ENCODE measurements at places on chromosomes 12 and 14.

- DNase-seq, result no peak
Observed at GRCh38 chr12:114405519-114406271, at the start of gene TBX5. Gene TBX5 (minus strand): TSS chr12:114406144. CDS start chr12:114403898, 2,246 bp downstream.

DNA sequence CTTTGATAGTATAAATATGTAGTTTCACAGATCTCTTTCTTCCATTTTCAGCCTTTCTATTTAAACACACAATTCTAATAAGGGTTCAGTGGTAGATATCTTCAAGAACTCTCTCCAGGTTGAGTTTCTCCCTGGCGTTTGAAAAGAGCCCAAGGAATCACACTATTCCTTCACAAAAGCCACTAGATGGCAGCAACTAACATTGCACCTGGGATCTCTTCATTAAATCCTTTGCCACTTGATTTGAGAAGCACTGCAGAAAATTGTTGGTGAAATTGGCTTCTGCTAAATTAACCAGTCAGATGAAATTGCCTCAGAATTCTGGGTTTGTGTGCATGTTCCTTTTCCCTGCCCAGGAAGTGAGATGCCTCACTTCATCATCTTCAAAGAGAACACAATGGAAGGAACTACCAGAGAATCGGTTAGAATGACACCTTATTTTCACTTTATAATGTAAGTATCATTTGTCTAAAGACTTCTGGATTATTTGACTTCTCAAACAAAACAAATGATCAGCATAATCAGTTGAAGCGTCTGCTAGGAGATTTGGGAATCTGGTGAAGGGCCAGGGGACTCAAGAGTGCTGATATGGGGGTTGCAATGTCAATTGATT lies 6.8 kb downstream of the CCDC198 start:
- no peak for DNase-seq

DNA sequence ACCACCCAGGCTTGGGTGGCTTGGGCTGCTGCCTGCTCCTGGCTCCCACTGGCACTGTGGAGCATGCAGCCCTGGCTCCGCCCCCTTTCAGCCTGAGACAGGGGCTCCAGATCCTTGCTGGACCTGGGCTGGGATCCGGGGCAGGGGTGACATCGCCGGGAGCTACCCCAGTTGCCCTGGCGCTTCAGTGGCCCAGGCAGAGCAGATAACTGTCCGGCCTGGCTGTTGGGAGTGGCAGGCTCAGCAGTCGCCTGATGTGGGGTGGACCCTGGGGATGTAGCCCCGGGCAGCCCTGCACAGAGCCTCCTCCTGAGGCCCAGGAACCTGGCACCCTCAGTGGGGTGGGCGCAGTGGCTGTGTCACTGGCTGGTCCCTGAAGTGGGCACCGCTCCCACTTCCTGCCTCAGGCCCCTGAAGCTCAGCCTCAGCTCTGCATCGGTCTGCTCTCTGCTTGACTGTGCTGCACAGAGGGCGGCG lies 57.9 kb downstream of the FUT8 start:
- DNase-seq, result no peak

DNA sequence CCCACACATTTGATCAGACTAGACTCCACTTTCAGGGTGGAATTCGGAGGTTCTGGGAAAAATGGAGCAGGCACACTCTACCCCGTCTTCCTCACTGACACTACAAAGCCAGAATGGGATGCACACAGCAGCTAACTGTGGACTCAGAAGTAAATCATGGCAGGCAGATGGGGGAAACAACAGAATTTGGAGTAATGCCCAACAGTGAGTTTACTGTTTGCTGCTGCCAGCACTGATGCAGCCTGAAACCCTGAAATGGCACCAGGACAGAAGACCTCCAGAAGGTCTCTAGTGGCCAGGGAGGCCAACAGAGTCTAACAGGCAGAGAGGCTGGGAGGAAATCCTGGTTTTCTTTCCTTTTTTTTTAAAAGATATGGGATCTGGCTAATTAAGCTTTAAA lies 24.6 kb downstream of the KCTD10 start:
- DNase-seq, result no peak

DNA sequence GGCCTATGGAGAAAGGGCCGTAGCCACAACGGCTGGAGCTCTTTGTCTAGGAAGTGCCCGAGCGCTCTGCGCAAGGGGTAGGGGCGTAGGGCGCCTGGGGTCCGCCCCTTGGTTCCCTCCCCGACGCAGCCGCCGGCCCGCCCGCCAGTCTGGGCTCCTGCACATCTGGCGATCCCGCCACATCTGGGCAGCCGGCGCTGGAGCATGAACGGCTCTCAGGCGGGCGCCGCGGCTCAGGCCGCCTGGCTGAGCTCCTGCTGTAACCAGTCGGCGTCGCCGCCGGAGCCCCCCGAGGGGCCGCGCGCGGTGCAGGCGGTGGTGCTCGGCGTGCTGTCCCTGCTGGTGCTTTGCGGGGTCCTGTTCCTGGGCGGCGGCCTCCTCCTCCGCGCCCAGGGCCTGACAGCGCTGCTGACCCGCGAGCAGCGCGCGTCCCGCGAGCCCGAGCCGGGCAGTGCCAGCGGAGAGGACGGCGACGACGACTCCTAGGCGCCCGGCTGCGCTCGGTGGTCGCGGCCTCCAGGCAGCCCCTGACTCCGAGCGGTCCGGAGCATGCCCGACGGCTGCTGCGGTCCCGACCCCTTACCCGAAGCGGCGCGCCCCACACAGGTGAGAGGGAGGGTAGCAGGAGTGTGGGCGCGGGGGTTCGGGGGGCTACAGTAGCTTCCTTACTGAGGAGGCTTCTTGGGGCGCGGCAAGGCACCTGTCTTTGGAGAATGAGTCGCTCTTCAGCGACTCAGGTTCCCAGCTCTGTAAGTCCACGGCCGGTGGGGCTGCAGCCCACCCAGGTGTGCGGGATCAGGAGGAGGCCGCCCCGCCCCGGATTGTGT lies at the start of gene SMIM41:
TSS of gene SMIM41 (plus strand) at position 129 of the 827 bp plus-strand sequence. CDS start at position 205, 76 bp downstream.
- DNase-seq, result no peak

GRCh38 chr14:100887728-100888335 lies 15.7 kb downstream of the RTL1 start:
- DNase-seq, result no peak

DNA sequence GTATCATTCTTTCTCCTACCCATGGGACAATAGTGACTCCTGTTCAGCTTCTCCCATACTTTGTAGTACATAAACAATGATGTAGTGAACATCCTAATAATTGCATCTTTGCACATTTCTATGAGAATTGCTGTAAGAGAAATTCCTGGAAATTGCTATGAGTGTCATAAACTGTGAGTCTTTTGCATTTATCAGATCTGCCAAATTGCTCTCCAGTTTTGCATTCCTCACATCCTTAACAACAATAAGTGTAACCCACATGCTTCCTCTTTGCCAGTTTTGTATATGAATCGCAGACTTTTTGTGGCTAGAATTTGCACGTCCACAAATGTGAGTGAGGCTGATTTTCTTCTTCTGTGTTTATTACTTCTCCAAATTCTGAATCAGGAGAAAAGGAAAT lies 124.0 kb upstream of the TBX5 start:
- DNase-seq, result no peak

GRCh38 chr12:72869024-72869423 lies 596.9 kb downstream of the TRHDE start:
- no peak for DNase-seq

DNA sequence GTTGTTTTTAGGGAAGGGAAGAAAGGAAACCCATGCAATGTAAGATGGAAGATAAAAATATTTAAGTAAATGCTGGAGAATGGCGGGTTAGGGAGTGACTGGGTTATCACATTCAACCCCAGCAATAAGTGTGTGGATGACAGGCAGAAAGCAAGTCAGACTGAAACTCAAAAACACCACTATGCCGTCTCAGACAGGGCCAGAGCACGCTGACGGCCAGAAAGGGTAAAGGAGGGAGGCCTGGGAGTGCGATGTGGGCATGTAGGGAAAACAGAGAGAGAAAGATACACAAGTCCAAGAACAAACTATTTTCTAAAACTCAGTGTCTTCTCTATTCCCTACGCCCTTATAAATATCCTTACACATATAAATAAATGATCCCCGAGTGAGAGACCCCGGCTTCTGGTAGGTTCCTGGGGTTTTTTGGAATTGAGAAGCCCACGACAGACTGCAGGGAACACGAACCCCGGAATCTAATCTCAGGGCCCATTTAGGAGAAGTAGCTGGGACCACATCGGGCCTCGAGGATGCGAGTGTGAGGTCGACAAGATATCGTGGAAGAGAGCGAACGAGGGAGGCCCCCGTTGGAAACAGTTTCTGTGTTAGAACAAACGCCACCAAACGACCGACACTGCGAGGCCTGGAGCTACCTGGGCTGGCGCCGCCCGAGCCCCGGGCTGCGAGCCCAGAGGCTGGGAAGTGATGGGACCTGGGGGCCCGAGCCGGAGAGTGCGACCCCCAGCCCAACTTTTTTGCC lies 735 bp upstream of the OTX2 start:
- DNase-seq, result no peak

DNA sequence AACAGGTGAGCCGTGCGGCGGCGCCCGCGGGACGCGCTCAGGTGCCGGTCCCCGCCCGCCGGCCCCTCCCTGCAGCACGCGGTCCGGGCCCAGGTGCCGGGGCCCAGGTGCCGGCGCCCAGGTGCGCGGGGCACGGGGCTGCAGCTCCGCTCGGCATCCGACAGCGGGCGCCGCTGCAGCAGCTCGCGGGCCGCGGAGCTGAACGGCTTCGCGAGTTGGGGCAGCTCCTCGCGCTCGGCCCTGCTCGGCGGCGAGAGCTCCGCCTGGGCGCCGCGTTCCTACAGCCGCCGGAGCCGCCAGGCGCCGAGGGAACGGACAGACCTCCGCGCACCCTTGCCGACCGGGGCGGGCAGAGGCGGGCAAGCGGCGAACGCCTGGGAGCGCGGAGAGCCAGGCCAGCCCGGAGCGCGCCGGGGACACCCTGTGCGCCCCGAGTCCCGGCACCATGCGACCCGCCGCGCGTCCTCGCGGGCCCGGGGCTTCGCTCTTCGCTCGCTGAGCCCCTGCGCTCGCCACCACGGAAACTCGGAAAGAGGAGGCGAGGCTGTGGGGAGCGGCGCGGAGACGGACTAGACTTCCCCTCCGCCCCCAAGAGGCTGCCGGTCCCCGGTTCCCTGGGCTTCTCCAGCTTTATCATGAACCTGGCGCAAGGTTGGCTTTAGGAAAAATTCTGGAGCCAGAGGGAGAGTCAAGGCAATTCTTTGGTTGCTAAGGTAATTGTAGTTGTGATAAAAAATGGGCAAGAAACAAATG lies at the start of gene RGS6:
TSS of gene RGS6 (plus strand) at position 201 of the 753 bp plus-strand sequence.
- no peak for DNase-seq

GRCh38 chr14:61586544-61587055 lies 108.7 kb upstream of the HIF1A start:
- no peak for DNase-seq

GRCh38 chr12:51970904-51971646 lies 19.6 kb downstream of the ACVR1B start:
- DNase-seq, result peak; percentile 43

DNA sequence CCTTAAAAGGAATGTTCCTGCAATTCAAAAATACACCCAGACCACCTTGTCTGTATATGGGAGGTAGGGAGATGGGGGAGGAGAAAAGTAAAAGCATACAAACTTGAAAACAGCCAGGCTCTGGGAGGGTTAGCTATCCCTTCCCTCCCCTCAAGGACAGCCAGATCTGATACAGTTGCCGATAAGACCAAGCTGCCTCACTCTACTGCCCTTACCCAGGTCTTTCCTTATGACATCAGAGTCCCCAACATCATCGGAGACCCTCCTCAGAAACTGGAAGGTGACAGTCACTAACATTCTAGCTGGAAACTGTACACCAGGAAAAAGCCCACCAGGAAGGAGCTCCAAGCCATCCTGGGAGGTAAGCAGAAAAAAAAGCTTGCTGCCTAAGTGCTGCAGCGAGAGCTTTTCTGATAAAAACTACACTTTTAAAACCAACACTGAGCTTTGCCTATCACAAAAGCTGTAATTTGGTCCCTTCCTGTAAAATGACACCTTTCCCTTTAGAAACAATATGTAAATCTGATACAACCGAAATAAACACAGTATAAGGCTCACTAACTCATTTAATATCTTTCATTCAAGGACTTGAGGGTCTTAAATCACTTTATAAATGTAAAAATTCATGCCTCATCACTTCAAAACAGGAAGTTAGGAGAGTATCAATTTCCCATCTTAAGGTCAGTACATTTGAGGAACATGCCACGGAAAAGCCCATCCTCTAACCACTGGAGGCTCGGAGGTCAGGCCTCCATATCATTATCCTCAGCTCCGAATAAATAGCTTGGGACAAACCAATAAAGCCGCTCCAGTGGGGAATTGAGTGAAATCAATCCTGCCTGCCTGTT lies 20.4 kb upstream of the PLEKHH1 start:
- DNase-seq, result no peak

DNA sequence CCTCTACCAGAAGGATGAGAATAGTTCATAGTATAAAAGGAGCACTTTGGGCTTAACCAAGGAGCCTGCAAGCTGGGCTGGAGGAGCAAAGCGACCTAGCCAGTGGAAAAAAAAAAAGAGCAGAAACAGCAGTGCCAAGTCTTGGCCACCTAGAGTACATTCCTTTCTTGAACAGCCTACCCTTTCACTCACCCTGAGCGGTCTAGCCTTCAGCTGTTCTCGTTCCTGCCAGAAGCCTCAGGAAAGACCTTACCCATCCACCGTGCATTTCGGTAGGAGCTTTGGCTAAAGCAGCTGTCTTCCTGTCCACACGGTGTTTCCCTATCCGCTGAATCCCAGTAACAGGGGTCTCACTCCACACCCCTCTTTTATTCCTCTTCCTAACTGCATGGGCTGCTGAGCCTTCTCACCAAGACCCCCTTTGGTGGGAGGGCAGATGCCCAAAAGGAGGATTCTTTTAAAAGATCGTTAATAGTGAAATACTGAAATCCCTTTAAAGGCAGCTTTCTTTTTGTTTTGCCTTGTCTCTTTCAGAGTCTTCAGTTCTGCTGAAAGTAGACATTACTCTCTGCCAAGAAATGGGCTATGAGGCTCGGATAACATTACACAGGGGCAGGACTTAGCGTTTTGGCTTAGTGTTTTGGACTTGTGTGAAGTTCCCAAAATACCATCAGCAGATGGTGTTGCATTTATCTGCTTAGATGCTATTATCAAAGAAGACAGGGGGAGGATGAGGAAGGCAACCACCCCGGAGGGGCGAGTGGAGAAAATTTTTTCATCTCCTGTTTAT lies 88.5 kb upstream of the METAP2 start:
- no peak for DNase-seq

DNA sequence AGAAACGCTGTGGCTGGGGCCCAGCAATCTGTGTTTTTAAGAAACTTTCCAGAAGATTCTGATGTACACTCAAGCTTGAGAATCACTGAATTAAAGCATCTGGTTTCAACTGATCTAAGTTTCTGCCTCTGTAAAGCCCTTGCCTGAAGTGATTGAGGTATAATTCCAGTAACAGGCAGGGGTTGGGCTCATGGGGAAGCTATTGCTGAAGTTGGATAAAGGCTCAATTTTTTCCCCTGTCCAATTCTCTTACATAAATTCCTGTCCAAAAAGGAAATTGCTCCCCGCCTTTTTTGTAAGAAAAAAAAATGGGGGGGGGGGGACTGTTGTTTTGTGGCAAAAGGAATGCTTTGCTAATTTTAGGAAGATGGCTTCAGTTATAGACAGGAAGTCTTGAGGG lies 337.4 kb downstream of the NUAK1 start:
- DNase-seq, result no peak

- DNase-seq, result no peak
Observed at GRCh38 chr14:22522466-22522957, 66.5 kb downstream of the DAD1 start.
